Thyroid gland (tissue), 4 donors: ENCODE measurements at places on chromosomes 1 and 21. TPM values are rescaled to one million over a fixed set of nuclear protein-coding genes. Genes with fewer than 3 reads are reported as not detected.
A peak's percentile ranks its signal among the peaks of the same experiment; 100 is the strongest.

Gene GLIS1
- total RNA-seq: not detected

GRCh38 chr1:24199291-24199900 is 12.3 kb upstream of the IFNLR1 start:
- no peak overlapping the region for H3K27ac ChIP-seq
- peak; percentile 62 for DNase-seq
- H3K4me1 ChIP-seq: no peaks in the 10 kb centered on the region
- no peak overlapping the region for H3K4me3 ChIP-seq
- no peaks in the 10 kb centered on the region for H3K27me3 ChIP-seq
- H3K36me3 ChIP-seq: no peaks in the 10 kb centered on the region

DNA sequence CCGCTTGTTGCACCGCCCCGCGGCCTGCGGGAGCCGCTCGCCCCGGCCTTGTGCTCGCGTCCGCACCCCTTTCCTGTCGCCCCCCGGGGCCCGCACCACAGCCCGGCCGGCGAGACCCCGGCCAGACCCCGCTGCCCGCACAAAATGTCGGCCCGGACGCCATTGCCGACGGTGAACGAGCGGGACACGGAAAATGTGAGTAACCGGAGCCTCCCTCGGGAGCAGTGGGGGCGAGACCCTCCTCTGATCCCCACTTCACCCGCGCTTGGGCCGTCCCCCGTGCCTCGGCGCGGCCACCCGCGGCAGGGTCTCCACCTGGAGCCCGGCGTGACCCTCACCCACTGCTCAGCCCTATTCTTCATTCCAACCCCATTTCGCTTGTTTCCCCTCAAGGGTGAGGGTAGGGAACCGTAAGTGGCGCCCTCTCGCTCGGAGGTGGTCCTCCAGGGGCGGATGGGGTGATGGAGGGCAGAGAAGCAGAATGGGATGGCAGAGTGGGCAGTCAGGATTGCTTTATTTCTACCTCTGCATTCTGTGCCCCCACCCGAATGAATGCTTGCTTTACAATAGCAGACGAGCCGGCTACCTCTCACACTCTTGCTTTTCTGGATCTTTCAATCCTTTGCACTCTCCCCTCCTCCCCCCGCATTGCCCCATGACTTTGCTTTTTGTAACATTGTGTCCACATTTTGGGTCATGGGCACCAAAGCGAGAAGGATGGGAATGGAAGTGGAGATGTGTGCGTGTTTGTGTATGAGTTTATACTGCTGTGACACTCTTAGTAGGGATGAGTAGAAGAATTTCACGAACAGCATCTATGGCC is 954 bp downstream of the MARK1 start:
- H3K36me3 ChIP-seq: no peaks in the 10 kb centered on the region
- peak overlapping the region; percentile 49 for H3K27ac ChIP-seq
- H3K27me3 ChIP-seq: no peaks in the 10 kb centered on the region
- peak; percentile 60 for DNase-seq
- peaks cover 6% of the 10 kb centered on the region for H3K4me1 ChIP-seq
- H3K4me3 ChIP-seq: peak overlapping the region; percentile 70

Gene SPRR2B
- not detected for total RNA-seq

GRCh38 chr1:86505564-86505902 is 36.8 kb downstream of the CLCA1 start:
- no peak for DNase-seq
- no peaks in the 10 kb centered on the region for H3K36me3 ChIP-seq
- no peak overlapping the region for H3K4me3 ChIP-seq
- H3K4me1 ChIP-seq: peaks cover 14% of the 10 kb centered on the region

DNA sequence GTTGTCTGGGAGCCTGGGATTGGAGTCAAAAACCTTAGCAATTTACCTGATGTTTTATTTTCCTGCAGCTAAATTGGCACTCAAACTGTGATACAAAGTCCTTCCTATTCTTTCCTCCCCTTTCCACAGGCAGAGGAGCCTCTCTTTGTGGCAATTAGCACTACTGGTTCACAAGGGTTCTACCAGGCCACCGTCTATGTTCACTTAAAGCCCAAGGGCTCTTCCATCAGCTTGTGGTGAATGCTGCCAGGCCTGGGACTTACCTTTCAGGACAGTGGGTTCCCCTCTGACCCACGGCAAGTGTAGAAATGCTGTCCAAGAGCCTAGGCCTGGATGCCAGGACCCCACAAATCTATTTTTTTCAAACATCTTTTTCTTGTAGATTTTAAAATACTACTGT is 251.9 kb upstream of the B3GALT2 start:
- no peaks in the 10 kb centered on the region for H3K27me3 ChIP-seq
- H3K4me3 ChIP-seq: no peak overlapping the region
- no peak for DNase-seq
- no peaks in the 10 kb centered on the region for H3K36me3 ChIP-seq

- no peak overlapping the region for H3K27ac ChIP-seq
- H3K27me3 ChIP-seq: no peaks in the 10 kb centered on the region
- H3K36me3 ChIP-seq: no peaks in the 10 kb centered on the region
- DNase-seq: no peak
- no peak overlapping the region for H3K4me3 ChIP-seq
- H3K4me1 ChIP-seq: peaks cover 9% of the 10 kb centered on the region
These were observed 2.9 kb upstream of the PSMB2 start for GRCh38 chr1:35644204-35644603.

Gene SEC16B
- 12.8 TPM for total RNA-seq
